ENCODE measurements at places on chromosomes 13 and 19.

DNA sequence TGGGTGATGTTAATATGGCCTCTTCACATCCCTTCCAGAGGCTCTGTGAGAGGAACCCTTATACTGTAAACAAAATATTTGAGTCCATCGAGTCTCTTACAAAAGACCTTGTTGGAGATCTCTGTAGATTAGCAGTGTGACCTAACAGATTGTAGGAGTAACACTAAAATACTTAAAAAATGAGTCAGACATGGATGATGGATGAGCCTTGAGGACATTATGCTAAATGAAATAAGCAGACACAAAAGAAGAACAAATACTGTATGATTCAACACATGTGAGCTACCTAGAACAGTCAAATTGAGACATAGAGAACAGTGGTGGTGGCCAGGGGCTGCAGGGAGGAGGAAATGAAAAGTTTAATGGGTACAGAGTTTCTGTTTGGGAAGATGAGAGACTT is 152.2 kb upstream of the UBL3 start:
- peak; percentile 55 for DNase-seq

DNA sequence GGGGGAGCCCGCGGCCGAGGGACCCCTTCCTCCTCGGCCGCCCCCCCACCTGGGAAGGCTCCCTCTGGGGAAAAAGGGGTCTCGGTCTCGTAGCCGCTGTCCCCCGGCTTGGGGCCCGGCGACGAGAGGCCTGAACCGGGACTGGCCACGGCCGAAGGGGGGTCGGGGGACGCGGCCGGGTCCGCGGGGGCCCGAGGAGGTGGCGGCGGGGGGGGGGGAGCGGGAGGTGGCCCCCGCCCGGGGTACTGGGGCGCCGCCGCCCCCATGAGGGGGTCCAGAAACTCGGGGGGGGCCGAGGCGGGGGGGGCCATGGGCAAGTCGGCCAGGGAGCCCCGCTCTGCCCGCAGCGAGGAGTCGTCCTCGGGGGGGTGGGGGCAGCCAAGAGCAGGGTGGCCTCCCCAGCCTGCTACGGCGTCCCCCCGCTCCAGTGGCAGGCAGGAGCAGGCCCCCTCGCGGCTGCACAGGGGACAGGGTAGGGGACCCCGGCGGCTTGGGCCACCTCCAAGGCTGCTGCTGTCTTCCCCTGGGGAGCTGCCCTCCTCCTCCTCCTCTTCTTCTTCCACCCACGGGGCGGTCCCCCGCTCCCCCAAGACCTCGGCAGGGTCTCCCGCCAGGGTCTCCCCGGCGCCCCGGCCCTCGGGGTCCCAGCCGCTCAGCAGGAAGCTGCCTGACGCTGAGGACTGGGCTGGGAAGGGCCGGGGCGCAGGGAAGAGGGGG is 12.9 kb downstream of the LMTK3 start:
- no peak for DNase-seq

- DNase-seq: peak; percentile 54
Observed at GRCh38 chr13:110546926-110547325, 14.6 kb downstream of the RAB20 start.

GRCh38 chr13:109465148-109465547 is 321.2 kb downstream of the IRS2 start:
- DNase-seq: no peak

DNA sequence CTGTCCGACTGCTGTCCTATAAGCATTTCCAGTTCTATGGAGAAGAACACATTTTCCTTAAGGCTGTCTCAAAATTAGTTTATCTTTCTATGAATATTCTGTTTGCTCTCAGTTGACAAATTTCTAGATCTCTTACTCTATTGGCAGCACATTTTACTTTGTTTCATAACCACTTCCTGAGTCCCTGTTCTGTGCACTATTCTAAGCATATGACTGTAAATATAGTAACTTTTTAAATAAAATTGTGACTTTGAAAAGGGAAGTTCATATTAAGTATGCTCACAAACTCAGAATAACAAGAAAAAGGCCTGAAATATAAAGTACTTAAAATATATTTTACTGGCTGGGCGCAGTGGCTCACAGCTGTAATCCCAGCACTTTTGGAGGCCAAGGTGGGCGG is 56.5 kb upstream of the HTR2A start:
- no peak for DNase-seq

DNA sequence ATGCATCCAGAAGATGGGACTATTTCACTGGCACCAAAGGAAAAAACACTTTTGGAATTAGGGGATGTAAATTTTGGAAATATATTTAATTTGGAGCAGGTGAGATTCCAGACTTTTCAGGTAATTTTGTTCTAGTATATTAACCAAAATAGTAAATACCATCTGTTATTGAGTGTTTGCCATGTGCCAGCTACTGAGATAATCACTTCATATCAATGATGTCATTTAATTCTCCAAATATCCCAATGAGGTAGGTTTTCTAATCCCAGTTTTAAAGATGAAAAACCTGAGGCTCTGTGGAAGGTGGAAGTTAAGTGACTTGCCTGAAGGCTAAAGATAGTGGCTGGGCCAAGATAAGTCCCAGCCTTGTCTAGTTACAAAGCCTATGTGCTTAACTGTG is 95.2 kb downstream of the TDRD3 start:
- DNase-seq: no peak

DNA sequence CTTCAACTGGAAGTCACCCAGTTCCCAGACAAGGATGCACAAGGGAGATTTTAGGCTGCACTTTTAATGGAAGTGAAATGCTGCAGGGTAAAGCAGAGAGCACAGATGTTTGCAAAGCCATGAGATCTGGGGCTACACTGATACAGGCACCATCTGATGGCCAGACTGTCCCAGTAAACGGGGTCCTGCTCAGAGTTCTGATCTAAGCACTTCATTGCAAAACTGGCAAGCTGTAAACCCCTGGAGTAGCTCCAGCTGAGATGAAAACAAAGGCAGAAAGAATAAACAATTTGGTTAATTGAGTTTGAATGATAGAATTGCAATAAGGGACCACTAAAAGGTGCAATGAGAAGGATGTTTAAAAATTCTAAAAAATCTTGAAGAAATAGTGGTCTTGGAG is 197.1 kb downstream of the OXGR1 start:
- DNase-seq: no peak

DNA sequence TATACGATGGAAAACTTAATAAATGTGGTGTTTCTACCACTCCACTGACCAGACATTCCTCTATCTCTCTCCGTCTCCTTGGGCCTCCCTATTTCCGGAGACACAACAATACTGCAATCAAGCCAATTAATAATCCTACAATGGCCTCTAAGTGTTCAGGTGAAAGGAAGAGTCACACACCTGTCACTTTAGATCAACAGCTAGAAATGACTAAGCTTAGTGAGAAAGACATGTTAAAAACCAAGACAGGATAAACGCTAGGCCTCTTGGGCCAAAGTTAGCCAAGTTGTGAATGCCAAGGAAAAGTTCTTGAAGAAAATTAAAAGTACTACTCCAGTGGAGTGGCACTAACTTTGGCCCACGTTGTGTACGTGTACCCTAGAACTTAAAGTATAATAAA is 22.5 kb downstream of the ZDHHC20 start:
- DNase-seq: no peak

GRCh38 chr19:16382775-16383543 is 58.3 kb downstream of the KLF2 start:
- peak; percentile 42 for DNase-seq

DNA sequence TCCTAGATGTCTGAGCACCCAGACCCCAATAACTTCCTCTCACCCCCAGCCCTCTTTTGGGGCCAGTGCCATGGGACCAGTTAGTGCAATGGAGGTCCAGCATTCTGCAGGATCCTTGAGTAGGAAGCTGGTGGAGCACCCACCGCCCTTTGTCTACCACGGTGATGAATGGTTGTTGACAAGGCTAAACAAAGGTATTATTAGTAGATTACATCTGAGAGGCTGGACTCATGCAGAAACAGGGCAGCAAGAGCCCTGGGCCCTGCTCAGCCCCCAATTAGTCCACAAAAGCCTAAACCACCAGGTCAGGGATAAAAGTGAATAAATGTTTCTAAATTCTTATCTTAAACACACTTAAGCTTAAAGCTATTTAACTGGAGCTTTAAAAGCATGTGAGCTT is 196.5 kb upstream of the TSHZ3 start:
- DNase-seq: no peak

DNA sequence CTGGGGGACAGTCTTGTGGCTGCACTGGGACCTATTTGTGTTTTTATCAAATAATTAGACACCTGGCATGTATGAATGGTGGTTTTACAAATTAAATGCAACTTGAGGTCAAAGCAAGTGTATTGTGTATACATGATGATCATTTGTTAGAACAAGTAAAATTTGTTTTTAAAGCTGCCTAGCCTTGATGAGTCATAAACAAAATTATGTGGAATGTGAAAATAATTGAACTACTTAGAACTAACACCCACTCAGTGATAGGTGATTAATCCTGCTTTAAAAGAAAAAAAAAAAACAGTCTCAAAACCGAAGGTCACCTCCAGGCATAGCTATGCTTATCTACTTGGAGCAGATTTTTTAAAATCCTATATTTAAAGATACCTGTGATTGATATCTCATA is 770.3 kb upstream of the SLITRK5 start:
- no peak for DNase-seq

GRCh38 chr19:45862271-45862563 is 730 bp downstream of the SYMPK start:
- no peak for DNase-seq

DNA sequence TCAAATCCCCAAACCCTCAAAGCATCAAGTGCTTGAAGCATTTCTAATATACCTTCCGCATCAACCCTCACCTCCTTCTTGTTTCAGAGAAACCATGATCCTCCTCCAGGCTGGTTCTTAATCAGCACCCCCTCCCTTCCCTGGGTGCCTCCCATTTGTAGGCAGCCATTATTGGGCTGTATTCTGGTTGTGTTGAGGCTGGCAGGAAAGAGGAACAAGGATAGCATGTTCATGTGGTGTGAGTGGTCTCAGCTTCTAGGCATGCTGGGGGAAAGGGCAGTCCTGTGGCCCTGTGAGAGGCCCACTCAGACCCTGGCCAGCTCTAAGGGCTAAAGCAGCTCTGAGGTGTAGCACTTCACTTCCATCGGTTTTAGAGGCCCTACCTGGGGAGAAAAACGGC is 18.9 kb upstream of the TRIM13 start:
- DNase-seq: no peak

GRCh38 chr19:55136399-55137102 is 12.5 kb downstream of the TNNT1 start:
- no peak for DNase-seq

DNA sequence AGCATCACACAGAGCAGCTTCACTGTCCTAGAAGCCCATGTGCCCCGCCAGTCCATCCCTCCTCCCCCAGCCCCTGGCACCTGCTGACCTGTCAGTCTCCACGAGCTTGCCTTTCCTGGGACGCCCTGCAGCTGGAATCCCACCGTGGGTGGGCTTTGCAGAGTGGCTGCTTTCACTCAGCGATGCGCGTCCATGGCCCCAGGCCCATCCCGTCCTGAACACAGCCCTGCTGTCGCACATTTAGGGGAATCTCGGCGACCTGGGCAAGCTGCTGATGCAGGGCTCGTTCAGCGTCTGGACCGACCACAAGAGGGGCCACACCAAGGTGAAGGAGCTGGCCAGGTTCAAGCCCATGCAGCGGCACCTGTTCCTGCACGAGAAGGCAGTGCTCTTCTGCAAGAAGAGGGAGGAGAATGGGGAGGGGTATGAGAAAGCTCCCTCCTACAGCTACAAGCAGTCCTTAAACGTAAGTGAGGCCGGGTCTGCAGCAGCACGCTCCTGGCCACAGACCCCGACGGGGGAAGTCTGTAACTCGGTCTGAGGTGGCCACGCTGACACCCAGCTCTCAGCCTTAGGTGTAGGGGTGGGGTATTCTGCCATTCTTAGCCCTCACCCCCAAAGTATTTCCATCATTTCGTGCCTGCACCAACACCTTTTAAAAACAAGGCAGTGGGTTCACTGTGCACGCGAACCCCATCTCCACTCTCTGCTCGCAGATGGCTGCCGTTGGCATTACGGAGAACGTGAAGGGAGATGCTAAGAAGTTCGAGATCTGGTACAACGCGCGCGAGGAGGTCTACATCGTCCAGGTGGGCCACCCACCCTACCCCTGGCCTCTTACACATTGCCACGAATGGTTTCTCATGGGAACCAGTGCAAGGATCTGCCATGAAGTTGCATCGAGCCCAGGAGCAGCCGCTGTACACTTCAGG is 18.3 kb upstream of the F7 start:
- no peak for DNase-seq

DNA sequence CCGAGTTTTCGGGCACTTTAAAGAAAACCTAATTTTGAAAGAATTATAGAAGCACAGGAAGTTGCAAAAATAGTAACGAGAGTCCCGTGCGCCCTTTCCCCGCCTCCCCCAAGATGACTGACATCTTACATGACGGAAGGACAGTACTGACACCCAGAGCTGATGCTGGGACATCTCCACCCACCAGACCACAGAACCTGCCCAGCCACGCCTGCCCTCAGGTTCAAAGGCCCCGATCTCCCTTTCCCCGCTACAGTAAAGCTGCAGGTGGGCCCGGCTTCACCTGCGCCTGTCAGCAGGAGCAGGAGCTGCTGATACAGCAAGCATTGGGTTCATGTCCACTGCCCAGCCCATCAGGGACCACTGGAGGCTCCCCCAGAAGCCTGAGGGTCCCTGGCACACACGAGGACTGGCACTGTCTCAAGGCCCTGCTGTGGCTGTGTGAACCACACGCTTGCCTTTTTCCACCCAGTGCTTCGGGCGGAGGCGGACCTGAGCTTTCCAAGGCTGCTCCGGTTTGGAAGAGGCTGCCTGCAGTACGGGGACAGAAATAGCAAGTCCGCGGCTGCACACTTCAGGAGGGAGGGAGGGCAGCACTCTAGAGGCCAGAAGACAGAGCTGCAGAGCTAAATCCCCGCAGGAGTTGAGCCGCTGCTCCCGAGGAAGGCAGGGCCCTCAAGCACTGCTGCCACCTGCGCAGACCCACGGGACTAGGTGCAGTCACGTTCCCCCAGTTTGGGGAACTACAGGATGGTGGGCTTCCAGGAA is 8.7 kb downstream of the MAP2K2 start:
- DNase-seq: no peak

DNA sequence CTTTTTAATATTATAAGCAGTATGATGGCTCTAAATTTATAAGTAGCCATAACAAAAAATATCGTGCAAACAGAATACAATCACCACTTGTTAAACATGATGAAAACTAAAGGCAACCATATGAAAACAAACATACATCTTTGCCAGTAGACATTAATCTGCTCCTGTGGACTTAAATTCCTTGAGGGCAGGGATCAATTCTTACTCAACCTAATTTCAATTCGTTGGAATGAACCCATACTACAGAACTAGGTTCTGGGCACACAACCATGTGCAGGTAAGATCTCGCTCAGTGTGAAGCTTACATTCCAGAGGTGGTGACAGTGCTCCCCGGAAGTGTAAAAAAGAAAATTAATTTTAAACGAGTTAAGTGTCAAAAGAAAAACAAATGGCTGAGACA is 13.4 kb downstream of the TBC1D4 start:
- DNase-seq: no peak

Data from fibroblast of skin of left biceps (primary cell).